ENCODE measurements at places on chromosomes 4 and X. TPM values are rescaled to one million over a fixed set of nuclear protein-coding genes. Genes with fewer than 3 reads are reported as not detected.

GRCh38 chrX:13491061-13491460 is 78.3 kb upstream of the EGFL6 start:
- no peak for DNase-seq
- no peaks in the 10 kb centered on the region for H3K36me3 ChIP-seq
- no peak overlapping the region for H3K27ac ChIP-seq
- peaks cover 10% of the 10 kb centered on the region for H3K4me1 ChIP-seq
- H3K4me3 ChIP-seq, result no peak overlapping the region
- peaks cover 11% of the 10 kb centered on the region for H3K27me3 ChIP-seq

DNA sequence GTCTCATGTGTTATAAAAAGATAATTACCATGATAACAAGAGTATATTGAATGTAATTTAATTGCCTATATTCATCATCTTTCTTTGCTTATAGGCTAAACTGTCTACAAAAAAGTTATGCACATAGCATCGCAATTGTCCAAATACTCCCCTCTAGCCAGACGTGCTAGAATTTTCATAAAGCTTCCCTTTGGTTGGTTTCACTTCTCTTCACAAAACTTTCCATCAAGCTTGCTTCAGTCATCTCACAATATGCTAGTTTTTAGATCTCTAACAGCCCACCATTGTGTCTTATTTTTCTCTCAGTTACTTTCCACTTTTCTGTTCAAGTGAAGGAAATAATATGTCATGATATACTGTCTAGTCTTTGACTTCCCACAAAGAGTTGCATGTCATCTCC is 448.3 kb upstream of the SPANXN1 start:
- H3K36me3 ChIP-seq, result no peaks in the 10 kb centered on the region
- no peaks in the 10 kb centered on the region for H3K4me1 ChIP-seq
- H3K27me3 ChIP-seq, result no peaks in the 10 kb centered on the region
- no peak overlapping the region for H3K4me3 ChIP-seq

GRCh38 chrX:136397001-136397400 is 90.7 kb upstream of the BRS3 start:
- no peak overlapping the region for H3K27ac ChIP-seq
- H3K27me3 ChIP-seq, result no peaks in the 10 kb centered on the region
- DNase-seq, result no peak

OPN1MW3 gene
- not detected for total RNA-seq

TEX11 gene
- not detected for total RNA-seq

DNA sequence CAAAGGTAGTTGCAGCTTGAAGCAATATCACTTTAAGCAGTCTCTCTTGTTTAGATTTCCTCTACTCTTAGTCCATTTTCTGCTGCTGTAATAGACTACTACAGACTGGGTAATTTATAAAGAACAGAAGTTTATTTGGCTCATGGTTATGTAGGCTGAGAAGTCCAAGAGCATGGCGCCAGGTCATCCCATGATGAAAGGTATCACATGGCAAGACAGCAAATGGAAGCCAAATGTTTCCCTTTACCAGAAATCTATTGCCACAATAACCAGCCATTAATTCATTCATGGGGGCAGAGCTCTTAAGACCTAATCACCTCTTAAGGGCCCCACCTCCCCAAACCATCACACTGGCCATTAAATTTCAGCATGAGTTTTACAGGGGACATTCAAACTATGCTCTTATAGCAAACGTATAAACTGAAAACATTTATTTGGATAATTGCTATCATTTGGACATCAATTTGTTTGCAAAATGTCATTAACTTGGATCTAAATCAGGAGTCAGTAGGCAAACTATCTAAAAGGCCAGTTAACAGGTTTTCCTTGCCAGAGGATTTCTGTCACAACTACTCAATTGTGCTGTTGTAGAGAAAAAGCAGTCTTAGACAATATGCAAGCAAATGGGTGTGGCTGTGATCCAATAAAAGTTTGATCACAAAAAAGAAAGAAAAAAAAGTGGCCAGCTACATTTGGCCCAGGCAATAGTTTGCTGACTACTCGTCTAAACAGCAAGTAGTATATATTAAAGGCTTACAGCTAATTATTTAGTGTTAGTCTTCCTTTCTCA is 75.7 kb upstream of the GUCY1A1 start:
- H3K36me3 ChIP-seq, result no peaks in the 10 kb centered on the region
- no peaks in the 10 kb centered on the region for H3K4me1 ChIP-seq
- no peak overlapping the region for H3K27ac ChIP-seq

NSUN7 gene
- 1.1 TPM for total RNA-seq

GRCh38 chrX:71922686-71923085 is 12.0 kb downstream of the NHSL2 start:
- no peak for DNase-seq
- no peaks in the 10 kb centered on the region for H3K27me3 ChIP-seq
- no peak overlapping the region for H3K27ac ChIP-seq
- no peak overlapping the region for H3K4me3 ChIP-seq

SATL1 gene
- total RNA-seq, result 0.13 TPM

TLR6 gene
- total RNA-seq, result 0.59 TPM

RPS6KA6 gene
- total RNA-seq, result not detected

All from A673 (cell line).